ENCODE measurements at places on chromosomes 7 and 10. TPM values are rescaled to one million over a fixed set of nuclear protein-coding genes. Genes with fewer than 3 reads are reported as not detected.

SHOC2 gene
- total RNA-seq: 30.1 TPM

HOXA9 gene
- total RNA-seq: 10.0 TPM

GRCh38 chr10:26090026-26090425 lies 126.5 kb upstream of the GAD2 start:
- no peak for DNase-seq

DNA sequence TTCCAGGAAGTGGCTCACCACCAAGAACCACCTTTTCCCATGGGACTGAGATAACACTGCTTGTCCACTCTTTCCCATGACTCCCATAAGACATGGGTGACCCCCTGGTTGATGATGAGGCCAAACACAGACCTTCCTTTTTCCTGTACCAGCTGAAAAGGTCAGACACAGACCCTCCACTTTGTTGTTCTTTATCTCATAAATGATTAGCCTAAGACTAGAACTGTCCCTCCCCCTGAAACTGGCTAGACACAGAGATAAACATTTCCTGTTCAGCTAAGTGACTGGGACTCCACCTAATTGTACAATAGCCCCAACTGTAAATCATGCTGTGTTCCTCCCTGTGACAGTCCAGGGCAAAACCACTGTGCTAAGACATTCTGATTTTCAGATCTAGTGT lies 8.2 kb upstream of the NRG3 start:
- DNase-seq: no peak

DNA sequence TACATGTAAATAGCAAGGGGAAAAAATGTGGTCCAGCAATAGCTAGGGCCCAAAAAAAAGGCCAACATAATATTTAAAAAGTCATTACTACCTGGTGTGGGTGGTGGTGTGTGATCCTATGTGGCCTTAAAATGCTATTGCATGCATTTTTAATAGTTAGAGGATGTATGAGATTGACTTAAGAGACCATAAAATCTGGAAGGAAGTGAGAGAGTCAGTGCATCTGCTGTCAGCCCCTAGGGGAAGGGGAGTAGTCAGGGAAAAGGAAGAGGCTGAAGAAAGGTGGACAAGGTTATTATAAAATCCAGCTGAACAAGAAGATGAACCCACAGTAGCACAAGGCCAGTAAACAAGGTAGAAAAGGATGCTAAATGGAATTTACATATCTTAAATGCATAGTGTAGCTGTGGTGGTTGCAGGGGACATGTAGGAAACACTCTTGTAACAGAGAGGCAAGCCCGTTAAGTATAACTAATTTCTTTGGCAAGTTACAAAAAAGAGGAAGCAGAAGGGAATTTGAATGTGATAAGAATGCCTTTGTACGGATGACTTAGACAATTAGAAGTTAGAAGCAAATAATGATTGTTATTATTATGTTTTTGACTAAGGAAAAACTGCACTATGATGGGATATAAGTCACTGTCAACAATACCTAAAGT lies 11.9 kb upstream of the NDUFA5 start:
- no peak for DNase-seq

- DNase-seq: no peak
Measured at GRCh38 chr7:7563813-7564212, 2.9 kb upstream of the MIOS start.

DNA sequence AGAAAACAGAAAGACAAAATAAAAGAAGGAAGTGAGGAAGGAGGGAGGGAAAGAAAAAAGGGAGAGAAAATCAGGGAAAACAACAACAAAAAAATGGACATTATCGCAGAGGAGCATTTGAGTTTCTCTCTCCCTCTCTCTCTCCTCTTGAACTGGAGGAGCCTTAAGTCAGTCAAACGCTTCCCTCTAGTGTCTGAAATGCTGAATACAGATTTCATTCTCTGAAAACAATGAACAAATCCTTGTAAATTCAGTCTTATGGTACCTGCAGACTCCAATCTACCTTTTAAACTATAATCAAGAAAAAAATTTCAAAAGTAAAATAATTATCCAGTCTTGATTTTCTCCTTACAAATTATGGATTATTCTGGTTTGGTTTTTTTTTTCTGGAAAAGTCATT lies 89.2 kb upstream of the PFKP start:
- no peak for DNase-seq

EN2 gene
- 7.2 TPM for total RNA-seq

DNA sequence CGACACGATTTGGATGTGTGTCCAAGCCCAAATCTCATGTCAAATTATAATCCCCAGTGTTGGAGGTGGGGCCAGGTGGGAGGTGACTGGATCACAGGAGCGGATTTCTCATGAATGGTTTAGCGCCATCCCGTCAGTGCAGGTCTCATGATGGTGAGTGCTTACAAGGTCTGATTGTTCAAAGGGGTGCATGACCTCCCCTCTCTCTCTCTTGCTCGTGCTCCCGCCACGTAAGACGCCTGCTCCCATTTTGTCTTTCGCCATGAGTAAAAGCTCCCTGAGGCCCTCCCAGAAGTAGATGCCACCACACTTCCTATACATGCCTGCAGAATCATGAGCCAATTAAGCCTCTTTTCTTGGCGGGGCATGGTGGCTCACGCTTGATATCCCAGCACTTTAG lies 71.5 kb upstream of the NANOS1 start:
- no peak for DNase-seq

EPHA1 gene
- not detected for total RNA-seq

DNA sequence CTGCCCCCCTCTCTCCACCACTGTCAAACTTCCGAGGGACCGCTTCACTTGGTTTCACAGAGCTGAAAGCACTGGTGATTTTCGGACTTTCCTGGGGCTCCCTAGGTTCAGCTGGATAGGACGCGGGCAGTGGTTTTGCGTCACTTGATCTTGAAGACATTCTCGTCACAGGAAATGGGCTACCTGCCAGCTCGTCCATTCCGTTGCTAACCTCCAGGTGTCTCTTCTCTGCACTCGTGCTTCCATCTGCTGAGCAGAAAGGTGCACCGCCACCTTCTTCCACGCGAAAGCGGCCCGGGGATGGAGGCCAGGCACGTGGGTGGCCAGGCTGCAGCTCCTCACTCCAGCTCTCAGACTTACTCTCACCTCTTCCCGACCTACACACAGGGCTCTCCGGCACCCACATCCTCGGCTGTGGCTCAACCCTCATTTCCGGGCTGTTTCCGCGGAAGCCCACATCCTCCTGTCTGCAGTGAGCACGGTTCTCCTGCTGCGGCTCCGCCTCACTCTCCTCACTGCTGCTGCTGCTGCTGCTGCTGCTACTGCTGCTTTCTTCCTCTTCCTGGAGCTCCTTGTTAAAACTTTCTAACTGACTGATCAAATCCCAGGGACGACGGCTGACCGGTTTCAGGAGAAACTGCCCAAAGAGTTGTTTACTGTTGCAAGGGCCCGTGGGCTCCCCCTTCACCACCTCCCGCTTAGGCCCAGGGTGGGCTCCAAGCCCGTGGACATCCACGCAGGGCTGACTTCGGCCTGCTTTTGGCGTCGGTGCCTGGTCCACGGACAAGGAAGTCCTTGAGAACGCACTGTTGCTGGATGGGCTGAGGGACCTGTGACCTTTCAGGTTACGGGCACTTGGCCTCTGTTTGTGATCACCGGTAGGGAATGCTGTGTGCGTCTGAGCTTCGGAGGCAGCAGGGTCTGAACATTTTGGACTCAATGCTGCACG lies 32.1 kb downstream of the JCAD start:
- DNase-seq: no peak

DNA sequence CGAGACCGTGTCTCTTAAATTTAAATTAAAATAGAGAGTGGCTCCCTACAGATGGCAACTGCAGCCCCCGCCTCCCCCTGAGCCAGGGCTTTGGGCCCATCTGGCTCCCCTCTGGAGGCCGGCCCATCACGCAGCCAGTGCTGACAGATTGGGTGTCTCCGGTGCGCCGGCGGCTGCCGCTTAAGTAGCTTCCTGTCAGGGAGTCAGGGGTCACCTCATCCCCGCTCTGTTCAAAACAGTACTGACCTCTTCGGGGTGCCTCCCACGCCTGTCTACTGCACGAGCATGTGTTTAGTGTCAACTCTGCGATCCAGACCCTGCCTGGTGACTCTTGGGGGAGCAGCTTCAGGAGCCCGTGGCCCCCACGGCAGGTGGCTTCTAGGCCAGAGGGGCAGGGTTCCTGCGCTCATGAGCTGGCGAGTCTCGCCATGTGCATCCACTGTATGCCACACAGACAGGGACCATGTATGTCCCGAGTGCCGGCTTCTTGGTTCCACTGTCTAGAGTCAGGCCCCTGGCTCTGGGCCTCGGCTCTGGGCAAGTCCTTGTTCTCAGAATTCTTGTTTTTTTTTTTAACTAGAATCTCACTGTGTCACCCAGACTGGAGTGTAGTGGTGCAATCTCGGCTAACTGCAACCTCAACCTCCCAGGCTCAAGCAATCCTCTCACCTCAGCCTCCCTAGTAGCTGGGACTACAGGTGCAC lies 36.1 kb downstream of the KCTD7 start:
- no peak for DNase-seq

C7orf57 gene
- total RNA-seq: not detected

DNA sequence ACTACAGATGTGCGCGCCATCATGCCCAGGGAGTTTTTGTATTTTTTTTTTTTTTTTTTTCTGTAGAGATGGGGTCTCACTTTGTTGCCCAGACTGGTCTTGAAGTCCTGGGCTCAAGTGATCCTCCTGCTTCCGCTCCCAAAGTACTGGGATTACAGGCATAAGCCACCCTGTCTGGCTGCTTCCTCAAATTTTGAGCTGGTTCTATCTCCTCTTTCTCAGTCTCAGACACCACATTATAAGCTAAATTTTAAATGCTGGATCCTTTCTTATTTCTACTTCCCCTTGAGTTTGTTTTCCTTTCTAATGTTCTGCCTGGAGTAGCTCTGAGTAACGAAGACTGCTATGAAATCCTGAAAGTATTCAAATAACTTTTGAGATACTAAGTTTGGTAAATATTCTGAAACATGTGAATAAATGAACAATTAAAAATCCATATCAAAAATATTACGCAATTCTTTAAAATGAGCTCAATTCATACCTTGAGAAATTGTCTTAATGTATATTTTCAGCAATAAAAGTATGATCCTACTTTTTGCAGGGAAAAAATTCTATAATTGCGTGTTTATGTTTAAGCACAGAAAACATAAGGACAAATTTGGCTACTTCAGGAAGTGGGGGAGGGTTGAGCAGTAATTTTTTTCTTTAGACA lies 15.0 kb downstream of the TCAF1 start:
- DNase-seq: no peak
